ENCODE measurements at places on chromosomes 7 and 10.

- no peak for DNase-seq
These were observed 2.3 kb downstream of the MINPP1 start for GRCh38 chr10:87506956-87507355.

DNA sequence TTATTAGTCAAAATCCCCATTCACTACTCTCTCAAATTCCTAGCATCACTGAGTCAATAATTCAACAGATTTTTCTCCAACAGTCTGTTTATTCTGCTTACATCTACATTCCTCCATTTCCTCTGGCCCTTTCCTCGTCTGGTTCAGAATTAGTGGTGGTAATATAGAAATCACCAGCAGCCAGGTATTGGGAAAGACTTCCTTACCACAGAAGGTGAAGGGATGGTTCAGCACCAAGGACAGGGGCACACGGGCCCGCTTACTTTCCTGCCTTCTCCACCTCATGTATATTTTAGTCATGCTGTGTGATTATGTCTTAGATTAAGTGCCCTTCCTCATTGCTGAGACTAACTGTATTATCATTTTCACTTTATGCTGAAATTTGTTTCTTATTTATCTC lies 70.4 kb upstream of the APBB1IP start:
- peak; percentile 54 for DNase-seq

DNA sequence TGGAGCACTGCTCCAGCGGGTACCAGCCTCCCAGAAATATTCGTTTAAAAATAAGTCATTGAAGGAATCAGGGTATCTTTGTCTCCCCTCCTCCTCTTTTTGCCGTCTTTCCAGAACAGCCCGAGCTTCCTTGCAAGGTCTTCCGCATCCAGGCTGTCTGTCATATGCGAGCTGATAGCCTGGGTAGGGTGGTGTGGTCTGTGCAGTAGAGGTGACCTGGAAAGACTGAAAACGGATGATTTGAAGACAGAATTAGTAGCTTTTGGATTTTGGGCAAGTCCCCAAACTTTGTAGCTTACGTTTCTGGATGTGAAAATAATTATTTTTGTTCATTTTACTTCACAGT lies 480 bp downstream of the VPS50 start:
- DNase-seq = no peak

DNA sequence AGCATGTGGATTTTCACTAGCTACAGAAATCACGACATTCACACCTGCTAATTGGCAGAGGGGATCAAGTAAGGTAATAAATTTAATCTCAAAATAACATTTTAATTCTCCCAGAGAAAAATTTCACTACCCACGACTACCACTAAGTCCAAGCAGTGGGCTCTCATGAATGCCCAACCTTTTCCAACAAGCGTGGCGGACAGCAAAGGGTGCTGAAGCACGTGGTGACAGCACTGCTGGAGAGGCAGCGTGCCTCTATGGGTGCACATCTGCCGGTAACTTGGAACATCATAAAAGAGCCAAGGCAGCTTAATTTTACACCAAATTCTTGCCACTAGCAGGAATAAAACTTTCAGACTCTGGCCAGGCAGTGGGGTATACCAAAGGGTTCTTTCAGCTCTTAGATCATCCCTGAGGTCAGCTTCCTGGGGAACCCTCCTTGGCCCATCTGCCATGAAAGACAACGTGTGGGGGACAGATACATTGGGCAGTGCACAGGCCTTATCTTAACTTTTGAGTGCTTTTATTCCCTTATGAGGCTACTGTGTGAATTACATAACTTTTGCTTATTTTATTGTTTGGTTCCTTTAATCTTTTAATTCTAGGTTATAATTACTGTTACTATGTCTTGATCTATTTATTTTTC lies 206.7 kb upstream of the KCTD7 start:
- DNase-seq = no peak

DNA sequence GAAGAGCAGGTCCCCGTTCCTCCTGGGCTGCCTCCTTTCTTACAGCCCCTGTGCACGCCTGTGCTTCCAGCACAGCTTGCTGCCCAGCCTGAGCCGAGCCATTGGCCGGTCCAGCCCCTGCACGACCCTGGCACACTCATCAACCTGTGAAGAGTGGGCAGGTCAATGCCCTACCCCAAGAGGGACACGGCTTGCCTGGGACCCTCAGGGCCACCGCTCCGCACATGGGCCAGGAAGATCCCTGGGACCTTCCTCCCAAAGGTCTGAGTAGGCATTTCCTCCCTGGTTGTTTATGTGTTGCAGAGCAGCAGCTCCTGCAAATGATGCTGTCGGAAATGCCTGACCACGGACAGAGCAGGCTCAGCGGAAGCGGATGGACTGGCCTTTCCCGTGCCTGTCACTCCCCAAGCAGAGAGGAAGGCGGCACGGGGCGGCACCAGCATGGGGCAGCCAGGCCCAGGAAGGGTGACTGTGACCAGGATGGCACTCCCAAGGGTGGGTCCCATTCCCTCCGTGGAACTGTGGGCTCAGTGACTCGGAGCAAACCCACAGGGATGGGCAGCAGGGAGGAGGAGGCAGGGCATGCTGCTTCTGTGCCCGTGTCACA lies 252.5 kb downstream of the TNS3 start:
- DNase-seq = no peak

DNA sequence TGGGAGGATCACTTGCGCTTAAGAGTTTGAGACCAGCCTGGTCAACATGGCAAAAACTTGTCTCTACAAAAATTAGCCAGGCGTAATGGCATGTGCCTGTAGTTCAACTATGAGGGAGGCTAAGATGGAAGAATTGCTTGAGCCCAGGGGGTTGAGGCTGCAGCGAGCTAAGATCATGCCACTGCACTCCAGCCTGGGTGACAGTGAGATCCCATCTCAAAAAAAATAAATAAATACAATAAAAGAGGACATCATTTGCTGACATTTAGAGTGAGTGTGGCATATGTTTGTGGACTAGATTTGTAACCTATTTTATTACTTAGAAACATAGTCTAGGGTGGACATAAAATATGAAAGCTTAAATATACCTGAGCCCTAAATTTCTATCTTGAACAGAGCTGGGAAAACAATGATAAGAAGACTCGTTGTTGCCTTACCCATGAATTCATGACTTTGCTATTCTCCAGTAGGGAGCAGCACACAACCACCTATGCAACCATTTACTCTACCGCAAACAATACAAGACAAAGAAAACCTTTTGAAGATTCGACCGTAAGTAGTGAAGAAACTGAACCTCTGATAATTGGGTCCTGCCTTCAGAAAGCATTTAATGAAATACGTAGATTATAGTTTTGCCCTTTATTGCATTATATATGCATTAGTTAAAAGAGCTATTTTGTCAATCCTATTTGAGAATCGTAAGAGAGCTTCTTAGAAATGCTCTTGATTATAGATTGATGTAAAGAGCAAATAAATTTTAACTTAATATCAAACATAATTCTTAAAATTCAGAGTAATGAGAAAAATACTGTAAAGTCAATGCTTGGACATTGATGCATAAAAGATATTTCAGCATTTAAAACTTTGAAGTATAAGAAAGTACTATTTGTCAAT lies 83.5 kb downstream of the GNAT3 start:
- DNase-seq = peak; percentile 54

DNA sequence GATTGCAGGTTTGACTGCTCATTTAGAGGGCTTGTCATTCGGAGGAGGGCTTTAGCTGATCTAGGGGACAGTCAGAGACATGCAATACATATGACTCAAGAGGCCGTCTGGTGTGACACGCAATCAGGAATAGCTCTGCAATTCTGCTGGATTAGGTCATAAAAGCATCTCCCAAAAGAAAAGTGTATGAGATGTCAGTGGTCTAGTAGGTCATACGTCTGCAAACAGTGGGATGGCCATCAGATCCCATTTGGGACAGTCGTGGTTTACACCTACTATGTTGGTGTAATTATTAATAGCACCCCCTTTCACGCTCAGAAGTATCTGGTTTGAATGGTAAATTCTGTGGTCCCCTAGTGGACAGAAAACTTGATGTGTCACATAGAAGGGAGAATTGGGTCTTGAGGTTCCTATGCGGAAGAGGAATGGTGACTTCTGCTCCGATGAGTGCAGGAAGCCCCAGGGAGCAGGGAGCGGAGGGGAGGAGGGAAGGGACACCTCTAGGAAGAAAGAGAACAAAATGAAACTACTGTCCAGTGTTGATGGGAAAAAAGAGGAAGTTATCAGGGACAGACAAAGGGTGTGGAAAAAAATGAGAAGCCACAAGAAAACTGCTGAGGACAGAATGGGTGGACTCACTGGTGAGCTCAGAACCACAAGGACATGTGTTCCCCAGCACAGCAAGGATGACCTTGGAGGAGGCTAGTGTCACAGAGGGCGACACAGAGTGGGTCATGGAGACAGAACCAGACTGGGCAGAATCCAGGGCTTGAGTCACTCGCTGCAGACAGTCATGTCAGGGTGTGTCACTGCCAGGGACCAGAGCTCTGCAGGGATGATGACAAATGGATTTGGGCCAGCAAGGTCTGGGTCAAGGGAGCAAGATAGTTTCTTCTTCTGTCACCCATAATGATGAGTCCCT lies 59.9 kb downstream of the MAP3K8 start:
- DNase-seq = no peak

DNA sequence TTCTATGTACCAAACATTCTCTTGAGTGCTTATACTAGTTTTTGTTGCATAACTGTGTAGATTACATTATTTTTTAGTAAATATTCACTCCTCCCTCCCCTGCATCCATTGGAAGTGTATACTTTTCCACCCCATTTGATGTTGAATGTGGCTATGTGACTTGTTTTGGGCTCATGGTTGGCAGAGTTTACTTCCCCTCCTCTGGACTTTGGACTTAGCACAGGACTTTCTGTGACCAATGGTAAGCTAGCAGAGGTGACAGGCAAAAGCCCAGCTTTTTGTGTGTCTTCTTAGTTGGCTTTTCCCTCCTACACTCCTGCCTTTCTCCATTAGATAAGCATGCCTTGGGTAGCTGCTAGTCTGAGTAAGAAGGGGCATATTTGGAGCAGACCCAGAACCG lies 353.9 kb downstream of the HPSE2 start:
- no peak for DNase-seq

DNA sequence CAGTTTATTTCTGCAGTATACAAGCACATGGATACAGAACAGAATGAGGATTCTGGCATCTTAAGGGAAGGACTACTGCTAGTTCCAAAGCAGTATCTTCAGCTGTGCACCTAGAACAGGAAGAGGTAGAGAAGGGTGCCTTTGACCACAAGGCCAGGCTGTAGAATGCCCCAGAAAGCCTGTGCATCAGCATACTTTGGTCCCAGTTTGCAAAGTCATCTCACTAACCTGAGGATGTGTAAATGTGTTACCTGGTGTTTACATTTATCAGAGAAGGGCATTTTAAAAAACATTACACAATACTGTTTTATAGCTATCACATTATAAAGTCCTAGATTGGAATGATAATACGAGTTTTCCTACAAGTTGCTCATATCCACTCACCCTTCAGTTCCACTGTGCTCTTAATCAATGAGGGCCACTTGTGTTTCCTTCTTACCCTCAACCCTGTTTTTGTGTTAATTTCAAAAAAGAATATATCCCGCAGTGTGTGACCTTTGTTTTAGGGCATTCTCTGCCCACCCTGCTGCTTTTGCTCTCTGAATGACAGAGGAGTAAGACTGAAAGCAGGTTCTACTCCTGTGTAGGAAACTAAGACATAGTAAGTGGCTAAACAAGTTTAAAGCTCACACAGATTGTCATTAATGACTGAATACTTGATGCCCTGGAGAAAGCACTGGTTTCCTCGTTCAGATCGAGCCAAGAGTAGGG lies 3.4 kb downstream of the SLC35G1 start:
- DNase-seq = no peak

- DNase-seq = no peak
These were observed 89.3 kb upstream of the MACROH2A2 start for GRCh38 chr10:69963178-69963834.

- no peak for DNase-seq
These were observed 14.6 kb downstream of the CHST12 start for GRCh38 chr7:2417981-2418481.

DNA sequence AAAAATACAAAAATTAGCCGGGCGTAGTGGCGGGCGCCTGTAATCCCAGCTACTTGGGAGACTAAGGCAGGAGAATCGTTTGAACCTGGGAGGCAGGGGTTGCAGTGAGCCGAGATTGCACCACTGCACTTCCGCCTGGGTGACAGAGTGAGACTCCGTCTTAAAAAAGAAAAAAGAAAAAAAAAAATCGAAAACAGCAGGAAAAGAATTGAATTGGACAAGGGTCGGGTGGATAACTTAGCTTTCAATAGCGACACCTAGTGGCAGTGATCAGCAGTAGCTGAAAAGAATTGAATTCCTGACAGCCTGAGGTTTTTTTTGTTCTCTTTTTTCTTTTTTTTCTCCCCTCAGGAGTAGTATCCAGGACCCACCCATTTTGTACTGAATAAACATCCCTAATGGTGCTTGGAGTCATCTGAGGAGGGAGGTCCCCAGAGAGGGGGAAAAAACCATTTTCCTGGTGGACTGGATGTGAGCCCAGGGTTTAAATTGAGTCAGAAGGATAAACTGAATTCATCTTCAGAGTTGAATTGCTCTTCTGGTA lies 55.1 kb downstream of the CYCS start:
- DNase-seq = peak; percentile 84

- DNase-seq = no peak
These were observed 133.4 kb upstream of the PFKP start for GRCh38 chr10:2933924-2934323.

GRCh38 chr7:92333866-92334265 lies 88.1 kb downstream of the ANKIB1 start:
- no peak for DNase-seq

GRCh38 chr7:1225441-1226185 lies 7.1 kb upstream of the UNCX start:
- DNase-seq = no peak

DNA sequence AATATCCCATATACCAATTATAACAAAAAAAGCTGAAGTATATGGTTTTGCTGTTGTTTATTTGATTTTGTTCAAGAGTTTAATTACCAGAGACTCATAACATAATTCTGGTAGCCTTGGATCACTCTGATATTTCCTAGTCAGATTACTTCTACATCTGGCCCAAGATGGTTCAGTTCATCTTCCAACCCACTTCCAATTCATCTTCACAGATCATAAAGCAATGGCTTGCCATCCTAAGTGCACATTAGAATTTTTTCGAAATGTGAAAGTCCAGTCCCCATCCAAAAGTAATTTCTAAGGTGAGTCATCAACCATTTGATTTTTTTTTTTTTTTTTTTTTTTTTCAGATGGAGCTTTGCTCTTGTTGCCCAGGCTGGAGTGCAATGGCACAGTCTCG lies 8.0 kb upstream of the HIBADH start:
- DNase-seq = peak; percentile 27
